D341Med (cell line): ENCODE measurements at places on chromosomes 12 and 14.
A peak's percentile ranks its signal among the peaks of the same experiment; 100 is the strongest.

DNA sequence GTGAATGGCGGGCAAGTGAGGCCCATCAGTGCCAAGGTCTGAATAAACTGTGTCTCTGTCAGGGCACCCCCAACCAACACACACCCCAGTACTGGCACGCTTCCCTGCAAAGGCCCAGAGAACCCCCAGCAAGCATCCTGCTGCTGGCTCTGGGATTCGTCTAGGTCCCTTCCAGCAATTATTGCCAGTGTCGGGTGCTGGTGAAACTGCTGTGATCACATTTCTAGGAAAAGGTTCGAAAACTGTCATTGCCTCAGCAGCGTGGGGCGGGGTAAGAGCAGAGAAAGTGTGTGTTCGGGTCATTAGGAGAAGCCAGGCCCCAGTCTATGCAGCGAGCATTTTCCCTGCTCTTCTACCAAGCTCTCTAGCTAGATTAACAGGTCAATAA lies 2.5 kb downstream of the FAM222A start:
- DNase-seq, result no peak

- no peak for DNase-seq
These were observed 101.1 kb downstream of the CRACR2A start for GRCh38 chr12:3651585-3652424.

DNA sequence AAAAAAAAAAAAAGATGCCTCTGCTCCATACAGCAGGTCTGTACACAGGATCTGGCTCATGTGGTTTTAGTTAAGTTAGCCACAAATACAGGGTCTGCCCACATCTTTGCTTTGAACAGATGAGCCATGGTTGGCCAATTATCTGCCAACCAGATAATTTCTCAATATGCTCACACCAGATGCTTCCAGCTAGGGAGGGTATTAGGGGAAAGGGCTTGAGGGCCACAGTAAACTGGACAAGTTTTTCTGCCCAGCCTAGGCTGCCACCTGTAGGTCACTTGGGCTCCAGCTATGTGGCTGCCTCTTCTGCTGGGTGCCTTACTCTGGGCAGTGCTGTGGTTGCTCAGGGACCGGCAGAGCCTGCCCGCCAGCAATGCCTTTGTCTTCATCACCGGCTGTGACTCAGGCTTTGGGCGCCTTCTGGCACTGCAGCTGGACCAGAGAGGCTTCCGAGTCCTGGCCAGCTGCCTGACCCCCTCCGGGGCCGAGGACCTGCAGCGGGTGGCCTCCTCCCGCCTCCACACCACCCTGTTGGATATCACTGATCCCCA lies 776 bp downstream of the RDH5 start:
- no peak for DNase-seq

DNA sequence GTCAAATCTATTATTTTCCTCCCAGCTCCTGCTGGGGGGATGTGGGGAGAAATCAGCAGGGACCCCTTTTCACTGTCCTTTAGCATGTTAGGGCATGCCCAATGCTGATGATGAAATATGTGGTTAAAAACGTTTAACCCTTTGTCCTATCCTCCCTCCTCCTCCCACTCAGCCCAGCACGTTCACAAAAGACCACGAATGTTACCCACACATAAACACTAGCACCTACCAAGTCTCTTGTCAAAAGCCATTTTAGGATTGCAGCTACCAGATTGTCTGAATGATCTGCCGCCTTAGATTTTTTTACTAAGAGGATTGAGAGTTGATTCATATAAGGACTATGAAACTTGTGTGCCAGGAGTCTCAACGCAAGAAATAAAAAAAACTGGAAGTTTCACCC lies 70.4 kb downstream of the TBK1 start:
- DNase-seq, result no peak

- peak; percentile 87 for DNase-seq
These were observed 1.0 kb upstream of the SOCS2 start for GRCh38 chr12:93571365-93571924.

DNA sequence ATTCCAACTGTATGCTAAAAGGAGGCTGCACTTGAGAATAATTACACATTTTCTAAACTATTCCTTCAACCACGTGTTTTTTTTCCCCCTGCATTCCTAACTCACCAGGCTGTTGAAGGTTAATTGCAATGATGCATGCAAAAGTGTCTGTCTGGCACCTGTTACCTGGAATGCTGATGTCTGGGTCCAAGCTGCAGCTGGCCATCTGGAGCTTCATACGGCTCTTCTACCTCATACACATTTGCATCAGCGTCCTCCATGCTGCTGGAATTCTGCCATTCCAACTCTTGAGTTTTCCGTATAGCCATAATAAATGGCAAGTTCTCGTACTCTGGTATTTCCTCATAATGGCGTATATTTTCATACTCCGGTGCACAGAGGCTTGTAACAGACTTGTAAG lies 8.6 kb downstream of the FGD6 start:
- DNase-seq, result no peak

- no peak for DNase-seq
These were observed 59.5 kb downstream of the IFNG-AS1 start for GRCh38 chr12:68048648-68049297.

GRCh38 chr14:92026548-92027190 lies 13.2 kb downstream of the TRIP11 start:
- no peak for DNase-seq

GRCh38 chr14:99674776-99675381 lies 9.2 kb upstream of the CYP46A1 start:
- no peak for DNase-seq

DNA sequence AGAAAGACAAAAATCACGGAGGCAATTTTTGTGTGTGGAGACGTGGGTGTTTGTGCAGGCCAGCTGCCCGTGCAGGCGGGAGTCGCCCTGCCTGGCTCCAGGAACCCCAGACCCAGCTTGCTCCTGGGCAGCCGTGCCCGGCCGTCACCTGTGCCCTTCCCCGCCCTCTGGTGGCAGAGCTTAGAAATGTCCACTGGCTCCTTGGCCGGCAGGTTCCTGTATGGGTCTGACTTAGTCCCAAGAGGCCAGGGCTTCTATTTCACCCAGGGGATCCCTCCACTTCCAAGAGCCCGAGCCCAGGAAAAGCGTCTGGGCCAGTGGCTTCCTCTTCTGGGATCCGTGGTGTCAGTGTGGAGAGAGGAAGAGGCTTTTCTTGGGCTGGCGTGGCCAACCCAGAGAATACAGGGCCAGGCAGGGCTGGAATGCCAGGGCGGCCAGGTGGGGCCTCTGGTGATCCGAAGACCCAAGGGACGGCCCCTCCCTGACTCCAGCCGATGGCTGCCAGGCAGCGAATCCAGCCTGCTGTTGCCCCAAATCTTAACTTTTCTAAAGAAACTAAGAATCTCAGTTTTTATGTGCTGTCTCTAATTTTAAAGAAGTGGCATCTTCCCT lies 120.9 kb downstream of the TMEM132C start:
- DNase-seq, result peak; percentile 76

- DNase-seq, result peak; percentile 73
These were observed 194.5 kb downstream of the PHETA1 start for GRCh38 chr12:111174251-111174960.

DNA sequence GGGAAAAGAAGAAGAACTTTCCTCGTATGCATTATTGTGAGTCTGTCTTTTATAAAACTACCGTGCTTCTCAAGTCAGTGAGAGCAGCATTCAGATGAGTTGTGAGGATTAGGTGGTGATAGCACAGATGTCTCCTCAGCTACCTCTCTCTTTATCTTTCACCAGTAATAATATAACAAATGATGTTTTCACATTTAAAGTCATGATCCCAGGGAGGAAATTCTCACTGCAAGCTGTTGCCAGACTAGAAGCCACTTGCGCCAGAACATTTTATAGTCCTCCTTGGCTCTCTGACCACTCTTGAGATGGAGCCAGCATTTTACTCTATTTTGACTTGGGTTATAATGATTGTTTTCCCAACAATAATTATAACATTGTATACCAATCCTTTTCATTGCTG lies 443.1 kb downstream of the AEBP2 start:
- no peak for DNase-seq

DNA sequence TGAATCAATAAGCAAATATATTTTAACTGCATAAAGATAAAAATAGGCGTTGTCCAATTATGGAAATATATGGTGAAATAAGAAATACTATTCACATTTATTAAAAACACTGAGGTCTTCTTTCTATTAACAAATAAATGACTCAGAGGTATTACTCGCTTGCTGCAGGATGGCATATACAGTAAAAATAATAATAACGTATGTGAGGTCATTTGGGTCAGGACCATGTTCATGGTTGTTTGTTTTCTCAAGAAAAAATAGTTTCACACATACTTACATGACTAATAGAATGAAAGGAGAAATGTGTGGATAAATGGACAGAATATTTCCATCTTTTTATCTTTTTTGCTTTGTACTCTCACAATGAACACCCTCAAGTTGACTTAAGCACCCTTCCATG lies 46.5 kb upstream of the RTL1 start:
- no peak for DNase-seq

- peak; percentile 73 for DNase-seq
These were observed 12.2 kb downstream of the UBR7 start for GRCh38 chr14:93219103-93219726.

DNA sequence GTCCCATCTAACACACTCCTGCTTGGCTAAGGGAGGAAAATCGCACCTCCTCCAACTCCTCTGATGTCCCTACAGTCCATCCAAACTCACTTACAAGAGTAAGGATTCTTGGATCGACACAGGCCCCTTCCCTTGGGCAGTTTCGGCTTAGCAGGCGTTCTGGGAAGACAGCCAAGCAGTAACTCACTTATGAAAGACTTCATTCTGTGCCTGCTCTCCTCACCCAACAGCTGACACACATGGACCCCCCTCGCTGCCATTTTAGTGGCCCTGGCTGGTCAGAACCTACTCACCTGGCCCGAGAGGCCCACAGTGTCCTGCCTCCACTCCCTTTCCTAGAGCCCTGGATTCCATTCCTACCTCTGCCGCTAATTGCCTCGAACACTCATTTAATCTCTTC lies 52.3 kb upstream of the BCL2L14 start:
- no peak for DNase-seq

GRCh38 chr14:96634481-96634880 lies 132.3 kb downstream of the PAPOLA start:
- peak; percentile 15 for DNase-seq
